HL-60 (cell line): ENCODE measurements at places on chromosomes 4 and X.

- no peak for DNase-seq
These were observed 12.9 kb downstream of the PPP2R3B start for GRCh38 chrX:373641-374471.

DNA sequence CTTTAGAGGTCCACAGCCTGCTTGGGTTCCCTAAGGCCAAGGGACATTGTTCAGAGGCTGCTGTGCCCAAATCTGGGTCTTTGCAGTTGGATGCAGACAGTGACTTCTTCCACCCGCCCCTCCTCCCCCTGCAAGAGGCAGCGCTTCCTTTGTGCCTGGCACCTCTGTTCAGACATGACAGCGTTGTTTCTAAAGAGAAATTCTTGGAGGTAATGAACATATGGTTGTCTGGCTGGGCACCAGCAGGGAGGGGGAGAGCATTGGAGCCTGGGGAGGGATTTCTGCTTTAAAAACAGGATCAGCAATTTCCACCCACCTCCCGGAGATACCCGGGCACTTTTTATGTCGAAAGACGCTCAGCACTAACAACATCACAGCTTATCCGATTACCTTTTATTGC lies 51.5 kb downstream of the PSAPL1 start:
- no peak for DNase-seq

DNA sequence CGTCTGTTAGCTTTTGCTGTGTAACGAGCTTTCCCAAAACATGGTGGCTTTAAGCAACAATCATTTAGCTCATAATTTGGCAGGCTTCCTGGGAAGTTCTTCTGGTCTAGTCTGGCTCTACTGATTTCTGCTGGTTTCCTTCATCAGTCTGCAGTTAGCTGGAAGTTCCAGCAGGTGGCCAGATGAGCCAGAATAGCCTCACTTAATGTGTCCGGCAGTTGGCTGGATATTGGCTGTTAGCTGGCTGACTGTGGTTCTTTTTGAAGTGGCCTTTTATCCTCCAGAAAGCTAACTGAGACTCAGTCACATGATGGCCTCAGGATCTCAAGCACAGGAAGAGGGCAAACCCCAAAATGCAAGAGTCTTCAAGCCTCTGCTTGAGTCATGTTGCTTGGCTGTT lies 34.9 kb downstream of the FTHL17 start:
- peak; percentile 0 for DNase-seq

- no peak for DNase-seq
These were observed 55.8 kb upstream of the F8A3 start for GRCh38 chrX:155514225-155514624.

- DNase-seq, result no peak
These were observed 10.2 kb downstream of the TEX13A start for GRCh38 chrX:105210258-105210657.

DNA sequence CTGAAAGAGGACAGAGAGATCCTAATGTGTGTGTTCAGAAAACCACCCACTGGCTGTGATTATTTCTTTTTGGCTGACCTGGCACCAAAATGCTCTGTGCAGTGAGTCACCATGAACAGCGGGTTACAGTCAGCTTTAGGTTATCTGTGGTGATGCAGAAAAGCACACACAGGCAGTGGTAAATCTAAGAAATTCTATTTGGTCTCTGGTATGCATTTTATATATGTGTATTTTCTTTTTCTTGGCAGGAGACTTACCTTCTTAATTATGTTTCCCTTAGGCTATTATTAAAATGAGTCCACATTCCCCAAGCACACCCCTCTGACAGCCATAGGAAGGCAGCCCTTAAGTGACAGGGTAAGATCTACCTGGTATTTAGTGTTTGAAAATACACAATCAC lies 79.1 kb upstream of the TFDP3 start:
- no peak for DNase-seq

DNA sequence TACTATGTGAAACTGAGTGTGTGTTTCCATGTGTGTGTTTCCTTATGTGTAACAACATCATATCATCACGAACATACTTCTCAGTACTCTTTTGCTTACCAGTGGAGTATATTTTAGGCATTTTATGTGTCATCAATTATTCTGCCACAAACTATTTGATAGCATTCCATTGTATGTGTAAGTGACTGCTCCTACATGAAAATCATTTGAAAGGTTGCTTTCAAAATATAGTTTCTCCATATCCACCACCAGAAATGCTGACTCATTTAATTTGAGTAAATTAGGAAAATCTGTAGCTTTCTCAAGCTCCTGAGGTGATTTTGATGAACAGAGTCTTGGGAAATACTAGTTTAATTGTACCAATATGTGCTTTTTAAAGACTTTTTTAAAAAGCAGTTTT lies 376.2 kb downstream of the PCDH18 start:
- DNase-seq, result no peak

DNA sequence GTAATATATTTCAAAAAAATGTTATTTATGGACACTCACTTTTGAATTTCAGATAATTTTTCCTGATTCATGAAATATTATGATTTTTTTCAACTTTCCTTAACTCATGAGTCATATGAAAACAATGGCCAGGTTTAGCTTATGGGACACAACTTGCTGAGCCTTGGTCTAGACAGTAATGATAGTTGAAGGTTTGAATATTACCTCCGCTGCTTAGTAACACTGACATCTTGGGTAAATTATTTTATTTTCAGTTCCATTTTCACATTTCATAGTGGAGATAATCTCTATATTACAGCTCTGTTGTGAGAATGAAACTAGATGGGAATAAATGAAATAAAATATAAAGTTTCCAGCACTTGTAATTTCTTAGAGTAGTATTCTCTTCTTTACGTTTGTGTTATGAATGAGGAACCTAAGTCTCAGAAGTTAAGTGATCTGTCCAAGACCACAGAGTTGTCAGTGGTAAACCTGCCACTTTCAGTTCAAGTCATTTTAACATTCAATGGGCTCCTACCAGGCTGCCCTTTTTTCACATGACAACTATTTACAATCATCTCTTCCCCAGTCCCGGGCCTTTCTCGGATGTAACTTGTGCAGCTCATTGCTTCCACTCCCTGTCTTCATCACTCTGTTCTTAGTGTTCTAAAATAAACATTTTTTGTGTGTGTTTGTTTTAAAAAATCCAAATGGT lies 46.8 kb upstream of the GC start:
- no peak for DNase-seq

DNA sequence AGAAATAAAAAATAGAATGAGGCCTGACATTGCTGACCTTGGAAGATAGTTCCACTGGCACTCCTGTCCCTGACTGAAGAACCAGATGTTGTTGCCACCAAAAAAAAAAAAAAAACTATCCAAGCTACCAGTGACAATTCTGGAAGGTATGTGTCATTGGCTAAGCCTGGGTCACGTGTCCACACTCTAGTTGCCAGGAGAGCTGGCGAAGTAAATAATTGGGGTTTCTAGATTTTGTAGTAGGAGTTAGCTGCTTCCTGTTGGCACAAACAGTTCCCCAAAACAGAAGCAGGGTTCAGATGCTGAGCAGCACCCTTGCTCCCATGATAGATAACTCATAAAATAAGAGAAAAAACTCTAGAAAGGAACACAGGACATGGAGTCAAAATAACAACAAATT lies 20.5 kb downstream of the MND1 start:
- DNase-seq, result no peak

GRCh38 chr4:165388756-165389155 lies 9.9 kb downstream of the CPE start:
- no peak for DNase-seq

DNA sequence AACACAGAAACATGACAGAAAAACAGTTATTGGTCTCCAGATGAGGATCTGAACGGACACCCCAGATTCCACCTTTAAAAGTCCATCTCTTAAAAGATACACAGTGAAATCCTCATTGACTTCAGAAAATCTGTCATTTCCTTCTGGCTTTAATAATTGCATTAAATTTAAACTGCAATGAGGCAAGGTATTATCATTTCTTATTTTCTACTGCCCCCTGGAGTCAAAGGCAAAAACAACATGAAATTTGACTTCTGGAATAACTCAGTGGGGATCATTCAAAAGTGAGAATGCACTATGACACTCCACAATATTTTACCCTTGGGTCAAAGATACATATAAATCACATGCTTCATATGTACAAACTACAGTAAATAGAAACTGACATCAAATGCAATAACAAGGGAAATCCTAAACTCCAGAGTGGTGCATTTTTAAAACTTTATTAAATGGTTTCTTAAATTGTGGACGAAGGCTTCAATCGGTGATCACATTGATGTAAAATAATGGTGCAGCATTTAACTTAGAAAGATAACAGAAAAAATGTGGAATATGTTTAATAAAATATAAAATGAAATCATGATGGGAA lies 56.4 kb upstream of the SPANXN1 start:
- DNase-seq, result no peak

DNA sequence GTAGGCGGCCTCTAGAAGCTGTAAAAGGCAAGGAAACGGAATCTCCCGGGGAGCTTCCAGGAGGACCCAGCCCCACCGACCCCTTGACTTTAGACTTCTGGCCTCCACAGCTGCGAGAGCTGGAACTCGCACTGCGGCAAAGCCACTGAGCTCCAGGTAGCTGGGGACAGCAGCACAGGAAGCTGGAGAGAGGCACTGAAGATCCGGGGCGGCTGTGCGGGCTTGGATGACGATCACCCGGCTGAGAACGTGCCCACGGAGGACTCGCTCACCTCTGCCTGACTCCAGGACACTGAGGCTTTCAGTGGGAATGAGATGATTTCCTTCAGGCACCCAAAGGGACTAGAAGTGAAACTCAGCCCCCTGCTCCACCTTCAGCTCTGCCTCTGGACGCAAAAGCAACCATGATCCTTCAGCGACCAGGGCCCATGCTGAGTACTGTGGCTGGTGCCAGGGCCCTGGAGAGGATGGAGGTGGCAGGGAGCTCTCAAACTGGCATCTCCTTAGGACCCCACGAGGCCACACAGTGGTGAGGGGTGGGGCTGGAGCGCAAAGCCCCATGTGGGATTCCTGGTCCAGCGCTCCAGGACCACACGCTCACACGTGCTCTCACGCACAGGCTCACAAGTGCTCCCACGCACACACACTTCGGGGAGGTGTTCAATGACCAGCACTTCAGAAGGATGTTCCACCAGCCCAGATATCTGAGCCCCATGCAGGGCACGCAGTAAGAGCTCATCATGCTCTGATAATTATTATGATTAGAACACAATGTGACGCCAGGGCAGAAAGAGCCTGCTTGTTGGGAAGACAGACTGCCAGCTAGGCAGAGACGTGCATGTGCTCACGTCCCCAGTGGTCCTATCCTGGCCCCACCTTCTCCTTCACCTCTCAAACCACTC lies 47.2 kb downstream of the ADRA2C start:
- DNase-seq, result no peak

DNA sequence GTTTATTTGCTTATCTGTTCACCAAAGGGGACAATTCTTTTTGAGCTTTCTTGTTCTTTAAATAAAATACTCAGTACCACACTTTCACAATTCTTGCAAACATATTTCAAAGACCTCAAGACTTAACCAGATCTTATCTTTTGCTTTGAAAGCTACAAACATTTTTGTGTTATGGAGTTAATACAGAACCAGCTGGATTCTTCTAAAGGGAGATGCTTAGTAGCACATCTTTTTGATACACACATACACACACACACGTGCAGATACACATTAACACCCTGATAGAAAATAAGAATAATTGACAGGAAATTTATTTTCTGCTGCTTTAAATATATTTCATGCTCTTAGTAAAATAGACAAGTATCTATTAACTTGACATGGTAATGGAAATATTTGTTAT lies 379.1 kb downstream of the SH2D1A start:
- DNase-seq, result no peak

DNA sequence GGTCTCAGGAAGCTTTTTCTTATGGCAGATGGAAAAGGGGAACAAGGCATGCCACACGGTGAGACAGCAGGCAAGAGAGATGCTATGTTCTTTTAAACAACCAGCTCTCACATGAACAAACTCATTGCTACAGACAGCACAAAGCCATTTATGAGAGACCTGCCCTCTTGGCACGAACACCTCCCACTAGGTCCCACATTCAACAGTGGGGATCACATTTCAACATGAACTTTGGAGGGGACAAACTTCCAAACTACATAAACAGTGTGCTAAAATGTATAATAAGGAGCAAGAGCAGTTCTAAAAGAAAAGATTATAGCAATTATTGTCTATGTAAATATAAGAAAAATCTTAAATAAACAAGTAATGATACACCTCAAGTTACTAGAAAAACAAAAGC lies 391.8 kb upstream of the CPXCR1 start:
- DNase-seq, result no peak

DNA sequence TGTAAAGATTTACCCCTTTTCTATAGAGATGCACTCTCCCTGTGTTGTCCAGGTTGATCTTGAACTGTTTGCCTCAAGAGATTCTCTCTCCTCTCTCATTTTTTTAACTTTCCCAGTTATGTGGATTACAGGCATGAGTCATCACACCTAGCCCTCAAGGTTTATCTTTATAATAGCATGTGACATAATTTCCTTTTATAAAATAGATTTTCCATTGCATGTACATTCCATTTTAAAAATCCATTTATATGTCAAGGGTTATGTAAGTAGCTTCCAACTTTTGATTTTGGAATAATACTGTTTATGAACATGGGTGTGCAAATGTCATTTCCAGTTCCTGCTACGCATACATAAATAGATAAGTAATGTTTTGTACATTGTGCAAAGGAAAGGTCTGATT lies 20.6 kb downstream of the ZNF721 start:
- DNase-seq, result no peak

GRCh38 chr4:6341696-6342095 lies 72.0 kb downstream of the WFS1 start:
- DNase-seq, result no peak

DNA sequence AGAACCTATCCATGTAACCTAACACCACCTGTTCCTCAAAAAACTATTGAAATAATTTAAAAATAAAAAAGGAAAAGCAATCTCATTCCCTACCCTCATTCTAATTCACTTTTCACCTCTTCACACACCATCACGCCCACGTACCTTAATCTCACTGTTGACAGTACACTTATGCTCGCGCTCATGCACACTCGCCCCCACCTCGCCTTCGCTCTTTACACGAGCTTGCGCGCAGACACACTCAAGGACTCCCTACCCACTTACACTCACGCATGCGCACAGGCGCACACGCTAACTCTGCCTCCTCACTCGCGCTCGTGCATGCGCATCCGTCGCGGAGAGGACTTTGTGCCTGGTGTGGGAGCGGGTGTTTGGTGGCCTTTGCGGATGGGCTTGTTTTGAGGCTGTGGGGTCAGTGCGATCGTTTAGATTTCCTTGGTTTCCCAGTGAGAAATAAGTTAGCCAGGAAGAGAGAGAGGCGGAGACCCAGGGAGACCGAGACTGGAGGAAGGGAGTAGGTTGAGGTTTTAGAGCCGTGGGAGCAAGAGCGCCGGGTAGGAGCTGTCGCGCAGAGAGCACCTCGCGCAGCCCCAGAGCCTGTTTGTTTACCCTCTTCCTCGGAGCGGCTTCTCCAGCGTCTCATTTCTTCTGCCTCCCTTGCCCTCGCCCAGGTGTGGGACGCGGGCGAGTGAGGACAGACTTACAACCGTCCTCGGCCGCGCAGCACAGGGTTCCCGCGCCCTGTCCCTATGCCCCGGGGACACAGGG lies 8.1 kb upstream of the GSX2 start:
- peak; percentile 60 for DNase-seq

GRCh38 chrX:99301990-99302389 lies 1108.1 kb downstream of the PCDH19 start:
- DNase-seq, result no peak

GRCh38 chrX:49308604-49309269 lies 5.3 kb downstream of the GAGE10 start:
- DNase-seq, result peak; percentile 3

- no peak for DNase-seq
These were observed 614.4 kb upstream of the INTU start for GRCh38 chr4:127018381-127018780.
